ENCODE measurements at places on chromosomes 5 and 9.
A peak's percentile ranks its signal among the peaks of the same experiment; 100 is the strongest.

DNA sequence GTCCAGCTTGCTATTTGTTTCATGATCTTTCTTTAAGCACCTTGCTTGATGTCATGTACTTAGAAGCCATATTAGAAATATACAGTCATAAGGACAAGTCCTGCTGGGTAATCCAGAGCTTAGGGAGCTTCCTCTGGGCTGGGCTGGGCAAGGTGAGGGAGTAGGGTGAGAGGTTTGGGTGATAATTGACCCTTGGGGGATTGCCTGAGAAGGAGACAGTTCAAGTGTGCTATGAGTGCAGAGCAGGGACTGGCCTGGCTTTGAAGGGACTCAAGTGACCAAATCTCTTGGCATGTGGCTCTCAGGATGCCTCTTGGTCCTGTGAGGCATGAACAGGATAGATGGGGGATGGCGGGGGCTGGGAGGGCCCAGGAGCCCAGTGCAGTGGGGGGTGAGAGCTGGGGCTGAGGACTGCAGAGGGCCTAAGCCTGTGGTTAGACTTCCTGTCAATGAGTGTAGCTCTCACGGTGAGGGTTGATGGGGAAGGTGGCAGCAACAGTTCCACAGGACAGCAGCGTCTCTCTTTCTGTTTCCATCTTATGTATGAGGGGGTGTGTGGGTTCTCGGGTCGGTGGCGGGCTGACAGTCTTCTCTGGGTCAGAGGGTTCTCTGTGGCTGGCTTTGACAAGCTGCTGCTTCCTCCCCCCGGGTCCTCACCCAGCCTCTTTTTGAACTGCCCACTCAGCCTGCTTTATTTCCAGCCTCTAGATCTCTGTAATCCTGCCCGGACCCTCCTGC lies 53.5 kb downstream of the RGS3 start:
- DNase-seq: peak; percentile 14

DNA sequence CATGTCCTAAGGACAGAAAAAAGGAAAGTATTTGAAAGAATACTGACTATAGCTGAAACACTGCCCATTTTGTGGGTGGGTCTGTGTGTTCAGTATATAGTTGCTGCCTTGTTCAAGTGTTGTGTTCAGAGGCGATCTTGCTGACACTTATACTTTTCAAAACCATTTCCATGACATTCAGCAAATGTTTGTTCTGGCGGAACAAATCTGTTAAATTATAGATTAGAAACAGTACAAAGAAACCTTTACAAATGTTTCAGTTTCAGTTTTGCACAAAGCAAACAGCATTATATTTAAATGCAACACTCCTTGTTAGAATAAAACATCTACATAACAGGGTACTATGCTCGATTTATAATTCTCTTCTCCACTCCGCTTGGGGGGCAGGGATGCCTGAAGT lies 2276.3 kb downstream of the MAT2B start:
- no peak for DNase-seq

GRCh38 chr5:77871946-77872345 lies 95.8 kb upstream of the TBCA start:
- DNase-seq: no peak

GRCh38 chr5:101278917-101279316 lies 375.8 kb upstream of the ST8SIA4 start:
- peak; percentile 1 for DNase-seq

GRCh38 chr5:14267991-14268708 lies 125.0 kb downstream of the TRIO start:
- peak; percentile 87 for DNase-seq

DNA sequence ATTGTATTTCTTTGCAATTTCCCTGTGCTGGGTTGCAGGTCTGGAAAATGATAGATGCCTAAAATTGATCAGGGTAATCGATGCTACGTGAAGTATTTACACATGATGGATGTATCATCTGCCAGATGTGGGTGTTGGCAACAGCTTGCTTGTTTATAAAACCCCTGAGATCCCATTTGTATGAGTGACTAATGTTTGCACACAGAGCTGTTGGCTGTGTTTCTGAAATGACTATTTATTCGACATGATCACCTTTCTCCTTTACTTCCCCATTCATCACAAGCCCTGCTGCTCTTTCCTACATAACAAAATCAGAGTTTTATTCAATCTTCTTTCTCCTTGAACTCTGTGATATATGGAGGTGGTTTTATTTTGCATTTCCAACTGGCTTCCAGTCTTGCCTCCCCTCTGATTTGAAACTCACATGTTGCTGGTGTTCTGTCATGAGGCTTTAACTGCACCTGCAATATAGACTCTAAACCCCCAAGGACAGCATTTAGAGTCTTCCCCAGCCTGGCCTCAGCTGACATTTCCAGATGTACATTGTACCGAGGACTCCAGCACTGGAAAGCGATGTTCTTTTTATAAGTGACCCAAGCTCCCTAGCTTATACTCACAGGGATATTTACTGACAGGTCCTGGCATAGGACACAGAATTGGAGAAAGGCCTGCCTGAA lies 50.7 kb upstream of the SHB start:
- DNase-seq: no peak

DNA sequence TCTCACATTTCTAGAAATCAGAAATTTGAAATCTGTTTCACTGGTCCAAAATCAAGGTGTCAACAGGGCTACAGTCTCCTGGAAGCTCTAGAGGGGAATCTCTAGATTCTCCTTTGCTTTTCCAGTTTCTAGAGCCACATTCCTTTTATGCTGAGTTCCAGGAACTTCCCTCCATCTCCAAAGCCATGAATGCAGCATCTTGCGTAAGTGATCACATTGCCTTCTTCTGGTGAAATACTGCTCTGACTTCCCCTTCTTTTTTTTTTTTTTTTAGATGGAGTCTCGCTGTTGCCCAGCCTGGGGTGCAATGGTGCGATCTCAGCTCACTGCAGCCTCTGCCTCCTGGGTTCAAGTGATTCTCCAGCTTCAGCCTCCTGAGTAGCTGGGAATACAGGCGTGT lies 23.8 kb downstream of the GDA start:
- DNase-seq: no peak

GRCh38 chr9:137430723-137431415 lies 7.7 kb downstream of the NOXA1 start:
- no peak for DNase-seq

Measured in astrocyte (in vitro differentiated cells and primary cell).